Fibroblast of skin of abdomen (primary cell): ENCODE measurements at places on chromosomes 1 and 21.

- no peak for DNase-seq
Measured at GRCh38 chr1:105368446-105368845, 1618.7 kb downstream of the AMY1C start.

- no peak for DNase-seq
Measured at GRCh38 chr1:195195423-195196057, 1412.7 kb downstream of the KCNT2 start.

DNA sequence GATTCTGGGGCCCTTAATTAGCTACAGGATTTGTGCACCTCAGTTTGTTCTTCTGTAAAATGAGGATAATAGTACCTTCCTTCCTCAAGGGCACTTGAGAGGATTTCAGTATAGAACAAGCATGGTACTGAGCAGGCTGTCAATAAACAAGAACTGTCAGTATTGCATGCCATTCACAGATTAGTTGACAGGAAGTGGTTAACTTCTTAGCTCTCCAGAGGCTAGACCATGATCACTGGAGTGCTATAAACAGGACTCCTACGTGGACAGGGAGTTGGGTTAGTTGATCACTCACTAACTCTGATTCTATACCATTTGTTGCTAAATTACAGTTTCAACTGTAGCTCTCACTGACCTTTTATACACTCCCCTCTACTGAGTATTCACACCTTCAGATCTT, 126.2 kb upstream of the DAB1 start:
- peak; percentile 30 for DNase-seq

DNA sequence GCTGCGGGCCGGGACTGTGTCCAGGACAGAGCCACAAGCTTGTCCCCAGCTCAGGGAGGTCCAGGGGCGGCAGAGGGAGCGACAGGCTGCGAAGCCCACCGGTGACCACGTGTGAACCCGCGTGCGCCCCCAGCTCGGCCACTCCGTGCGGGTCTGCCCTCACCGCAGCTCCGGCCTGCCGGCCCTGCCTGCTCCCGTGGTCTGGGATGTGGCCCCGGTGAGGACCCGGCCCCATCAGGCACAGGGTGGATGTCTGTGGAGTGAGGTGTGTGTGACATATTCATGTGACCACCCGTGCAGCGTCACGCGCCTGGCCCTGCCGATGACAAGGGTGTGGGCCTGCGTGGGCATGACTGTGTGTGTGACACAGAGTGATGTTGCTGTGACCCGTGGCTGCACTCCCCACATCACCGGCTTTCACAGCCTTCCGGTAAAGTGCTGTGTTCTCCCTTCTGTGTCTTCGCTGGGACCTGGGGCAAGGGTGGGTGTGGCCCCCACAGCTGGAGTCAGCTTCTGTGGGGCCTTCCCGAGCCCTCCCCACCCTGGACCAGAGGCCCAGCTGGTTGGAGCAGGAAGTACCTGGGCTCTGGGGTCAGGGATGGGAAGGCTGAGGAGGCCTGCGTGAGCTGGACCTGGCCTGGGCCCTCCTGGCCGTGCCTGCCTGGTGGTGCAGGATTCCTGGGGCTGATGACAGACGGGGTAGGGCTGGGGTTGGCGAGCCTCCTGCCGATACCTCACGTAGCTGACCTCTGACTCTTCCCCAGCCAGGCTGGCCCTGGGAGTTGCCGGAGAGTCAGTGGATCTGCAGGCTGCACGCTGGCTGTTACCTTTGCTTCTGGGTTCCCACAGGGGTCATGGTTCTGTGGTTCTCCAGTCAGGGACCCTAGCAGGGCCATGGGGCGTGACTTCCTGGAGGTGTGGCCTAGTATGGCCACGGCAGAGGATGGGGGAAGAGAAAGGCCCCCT, 4.1 kb downstream of the RNF223 start:
- no peak for DNase-seq

- peak; percentile 82 for DNase-seq
Measured at GRCh38 chr1:64598100-64598571, 128.2 kb downstream of the CACHD1 start.
